ENCODE measurements at places on chromosomes 3 and 15. TPM values are rescaled to one million over a fixed set of nuclear protein-coding genes. Genes with fewer than 3 reads are reported as not detected.

GRCh38 chr3:69032142-69032541 is 18.7 kb upstream of the EOGT start:
- H3K27me3 ChIP-seq = no peaks in the 10 kb centered on the region

- no peak overlapping the region for H3K4me3 ChIP-seq
- H3K27me3 ChIP-seq = peaks cover 7% of the 10 kb centered on the region
- no peaks in the 10 kb centered on the region for H3K36me3 ChIP-seq
- peak; percentile 35 for DNase-seq
- no peaks in the 10 kb centered on the region for H3K4me1 ChIP-seq
- no peak overlapping the region for H3K27ac ChIP-seq
Observed at GRCh38 chr3:140206196-140207040, 271.4 kb downstream of the CLSTN2 start.

- H3K4me1 ChIP-seq = no peaks in the 10 kb centered on the region
- H3K27ac ChIP-seq = no peak overlapping the region
- H3K36me3 ChIP-seq = no peaks in the 10 kb centered on the region
- no peak for DNase-seq
Observed at GRCh38 chr3:151371526-151371925, 13.0 kb downstream of the P2RY12 start.

GRCh38 chr3:31701286-31701685 is 168.6 kb downstream of the STT3B start:
- no peak overlapping the region for H3K4me3 ChIP-seq
- H3K27ac ChIP-seq = no peak overlapping the region
- no peak for DNase-seq
- no peaks in the 10 kb centered on the region for H3K36me3 ChIP-seq

DNA sequence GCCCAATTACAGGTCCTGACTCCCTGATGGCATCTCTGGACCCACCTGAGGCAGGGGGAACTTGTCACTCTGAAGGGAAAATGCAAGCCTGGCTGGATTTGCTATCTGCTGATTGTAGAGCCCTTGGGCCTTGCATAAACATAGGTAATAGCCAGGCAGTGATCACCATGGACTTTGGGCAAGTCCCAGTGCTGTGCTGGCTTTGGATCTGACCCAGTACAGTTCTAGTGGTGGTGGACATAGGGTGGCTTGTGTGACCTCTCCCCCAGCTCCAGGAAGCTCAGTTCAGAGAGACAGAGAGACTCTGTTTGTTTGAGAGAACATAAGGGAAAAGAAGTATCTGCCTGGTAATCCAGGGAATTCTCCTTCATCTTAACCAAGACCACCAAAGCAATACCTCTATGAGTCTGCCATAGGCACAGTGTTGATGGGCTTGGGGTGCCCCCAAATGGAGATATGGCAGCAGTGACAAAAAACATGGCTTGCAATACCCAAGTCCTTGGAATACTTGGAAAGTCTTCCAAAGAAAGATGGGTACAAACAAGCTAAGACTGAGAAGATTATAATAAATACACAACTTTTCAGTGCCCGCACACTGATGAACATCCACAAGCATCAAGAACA is 348.5 kb downstream of the PYDC2 start:
- H3K4me3 ChIP-seq = no peak overlapping the region
- no peaks in the 10 kb centered on the region for H3K36me3 ChIP-seq
- H3K4me1 ChIP-seq = no peaks in the 10 kb centered on the region
- no peak overlapping the region for H3K27ac ChIP-seq

GRCh38 chr3:82054849-82055248 is 293.4 kb upstream of the GBE1 start:
- no peaks in the 10 kb centered on the region for H3K27me3 ChIP-seq
- H3K4me3 ChIP-seq = no peak overlapping the region
- DNase-seq = peak; percentile 9
- no peaks in the 10 kb centered on the region for H3K36me3 ChIP-seq
- H3K4me1 ChIP-seq = no peaks in the 10 kb centered on the region

DNA sequence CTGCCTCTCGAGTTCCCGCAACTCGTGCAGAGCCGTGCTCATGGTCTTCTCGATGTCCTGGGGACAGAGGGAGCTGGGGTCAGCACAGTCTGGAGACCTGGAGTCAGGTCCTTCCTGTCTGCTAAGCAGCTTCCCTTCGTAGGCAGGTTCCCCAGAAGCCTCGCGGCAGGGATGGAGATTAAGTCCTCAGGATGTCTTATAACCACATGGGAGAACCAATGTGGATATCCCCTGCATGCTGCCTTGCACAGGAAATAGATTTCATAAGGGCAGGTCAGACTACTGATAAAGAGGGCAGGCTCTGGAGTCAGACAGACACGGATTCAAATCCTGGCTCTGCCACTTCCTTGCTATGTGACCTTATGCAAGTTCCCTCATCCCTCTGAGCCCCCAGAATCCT is 22.6 kb upstream of the RAD18 start:
- H3K36me3 ChIP-seq = no peaks in the 10 kb centered on the region
- H3K27ac ChIP-seq = no peak overlapping the region
- H3K4me3 ChIP-seq = no peak overlapping the region
- peaks cover 6% of the 10 kb centered on the region for H3K27me3 ChIP-seq

DNA sequence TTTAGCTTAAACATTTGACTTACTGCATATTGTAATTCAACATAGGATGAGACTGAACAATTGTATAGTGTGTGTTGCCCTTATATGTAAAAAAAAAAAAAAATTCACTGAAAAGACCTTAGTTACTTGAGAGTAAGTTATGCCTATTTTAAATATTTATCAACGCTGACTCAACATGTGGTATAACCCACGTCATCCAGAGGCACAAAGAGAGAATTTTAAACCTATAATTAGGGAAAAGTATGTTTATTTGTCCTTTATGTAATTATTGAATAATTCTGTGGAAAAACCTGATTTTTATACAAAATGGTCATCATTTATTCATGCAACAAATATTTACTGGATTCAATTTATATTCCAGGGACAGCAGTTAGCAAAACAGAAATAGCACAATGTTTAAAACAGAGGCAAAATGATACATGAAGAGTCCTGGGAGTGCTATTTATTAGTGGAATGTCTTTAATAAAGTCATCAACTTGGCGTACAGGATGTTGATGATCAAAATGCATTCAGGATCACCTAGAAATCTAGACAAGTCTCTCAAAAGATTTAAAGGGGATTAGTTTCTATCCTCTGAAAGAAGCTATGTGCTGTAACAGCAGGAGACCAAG is 223.7 kb downstream of the PCCB start:
- H3K27ac ChIP-seq = peak overlapping the region; percentile 61
- no peak overlapping the region for H3K4me3 ChIP-seq
- DNase-seq = peak; percentile 76
- H3K4me1 ChIP-seq = peaks cover 6% of the 10 kb centered on the region
- no peaks in the 10 kb centered on the region for H3K27me3 ChIP-seq

- no peak for DNase-seq
- H3K4me3 ChIP-seq = no peak overlapping the region
- no peaks in the 10 kb centered on the region for H3K27me3 ChIP-seq
- H3K4me1 ChIP-seq = no peaks in the 10 kb centered on the region
- no peak overlapping the region for H3K27ac ChIP-seq
Observed at GRCh38 chr3:185145511-185145910, 7.3 kb downstream of the C3orf70 start.

LRRC31 gene
- not detected for total RNA-seq
